ENCODE measurements at places on chromosomes 13 and 19.
A peak's percentile ranks its signal among the peaks of the same experiment; 100 is the strongest.

GRCh38 chr19:23273590-23274412 is 23.6 kb upstream of the ZNF724 start:
- DNase-seq = peak; percentile 80

DNA sequence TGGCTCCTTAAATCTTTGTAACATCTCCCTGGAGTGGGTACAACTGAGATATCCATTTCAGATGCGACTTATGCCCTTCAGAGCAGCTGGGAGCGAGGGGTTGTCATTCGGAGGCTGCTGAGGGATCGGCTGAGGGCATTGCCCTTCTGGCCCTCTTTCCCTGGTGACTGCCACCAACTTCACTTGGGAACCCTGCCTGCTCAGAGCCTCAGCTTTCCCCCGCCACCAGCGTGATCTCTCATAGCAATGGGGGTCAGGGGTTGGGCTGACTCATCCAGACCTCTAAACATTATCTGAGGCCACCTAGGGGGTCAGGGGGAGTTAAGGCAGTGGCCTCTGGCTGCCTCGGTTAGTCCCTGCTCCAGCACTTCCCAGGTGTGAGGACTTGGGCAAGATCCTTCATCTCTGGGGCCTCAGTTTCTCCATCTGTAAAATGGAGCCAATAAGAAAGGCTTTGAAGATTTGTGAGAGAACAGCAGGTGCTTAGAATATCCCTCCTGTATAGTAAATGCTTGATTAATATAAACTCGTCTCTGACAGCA is 1.1 kb downstream of the PRX start:
- DNase-seq = no peak

DNA sequence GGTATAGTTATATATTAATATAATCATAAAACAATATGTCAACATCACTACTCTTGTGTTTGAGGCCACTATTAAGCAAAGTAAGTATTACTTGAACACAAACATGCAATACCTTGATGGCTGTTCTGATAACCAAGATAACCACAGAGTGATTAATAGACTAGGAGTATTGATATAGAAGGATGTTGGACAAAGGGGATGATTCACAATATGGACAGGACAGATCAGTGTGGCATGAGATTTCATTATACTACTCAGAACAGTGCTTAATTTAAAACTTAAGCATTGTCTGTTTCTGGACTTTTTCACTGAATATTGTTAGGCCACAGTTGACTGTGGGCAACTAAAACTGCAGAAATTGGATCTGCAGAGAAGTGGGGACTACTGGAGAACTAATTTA is 384.2 kb downstream of the SLITRK1 start:
- no peak for DNase-seq

DNA sequence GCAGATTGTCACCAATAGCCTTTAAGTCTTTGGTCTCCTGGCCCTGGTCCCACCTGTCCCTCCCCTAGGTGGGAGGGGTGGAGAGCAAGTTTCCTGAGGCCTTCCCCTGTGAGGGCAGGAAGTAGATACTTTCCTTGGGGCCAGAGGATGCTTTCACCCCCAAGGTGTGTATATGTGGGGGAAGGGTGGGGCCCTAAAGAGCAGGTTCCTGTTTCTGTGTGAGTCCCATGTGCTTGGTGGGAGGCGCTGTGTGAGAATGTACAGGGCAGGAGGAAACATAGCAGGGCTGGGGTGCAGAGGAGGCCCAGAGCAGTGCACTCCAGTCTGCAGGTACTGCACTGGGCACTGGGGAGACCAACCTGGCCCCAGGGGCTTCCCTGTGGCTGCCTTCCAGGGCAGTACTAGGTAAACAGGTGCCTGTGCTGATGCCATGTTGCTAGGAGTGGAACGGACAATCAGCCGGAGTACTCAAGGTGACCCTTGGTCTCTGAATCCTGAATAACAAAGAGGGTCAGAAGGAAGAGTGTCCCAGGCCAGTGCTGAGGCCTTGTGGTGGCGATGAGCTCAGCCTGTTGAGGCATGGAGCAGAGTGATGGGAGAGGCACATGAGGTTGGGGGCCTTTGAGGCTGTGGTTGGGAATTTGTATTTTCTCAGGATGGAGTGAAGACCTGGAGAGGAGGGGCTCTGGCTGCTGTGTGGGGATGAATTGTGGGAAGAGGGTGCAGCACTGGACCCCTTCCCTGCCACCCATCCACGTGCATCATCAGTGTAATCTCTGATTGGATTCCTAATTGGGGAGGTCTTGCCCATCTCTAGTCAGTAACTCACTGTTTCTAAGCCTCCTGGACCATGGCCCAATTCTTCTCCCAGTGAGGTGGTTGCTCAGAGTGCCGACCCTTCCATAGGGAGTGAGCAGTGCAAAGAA is 5.1 kb downstream of the EGLN2 start:
- no peak for DNase-seq

DNA sequence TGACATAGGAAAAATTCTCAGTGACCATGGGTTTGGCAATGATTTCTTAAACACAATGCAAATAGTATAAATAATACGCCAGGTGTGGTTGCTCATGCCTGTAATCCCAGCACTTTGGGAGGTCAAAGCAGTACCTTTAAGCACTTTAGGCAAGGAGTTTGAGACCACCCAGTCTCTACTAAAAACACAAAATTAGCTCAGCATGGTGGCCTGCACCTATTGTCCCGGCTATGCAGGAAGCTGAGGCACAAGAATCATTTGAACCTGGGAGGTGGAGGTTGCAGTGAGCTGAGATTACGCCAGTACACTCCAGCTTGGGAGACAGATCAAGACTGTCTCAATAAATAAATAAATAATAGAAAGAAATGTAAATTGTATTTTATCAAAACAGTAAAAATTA is 356.5 kb upstream of the SLITRK6 start:
- DNase-seq = no peak

DNA sequence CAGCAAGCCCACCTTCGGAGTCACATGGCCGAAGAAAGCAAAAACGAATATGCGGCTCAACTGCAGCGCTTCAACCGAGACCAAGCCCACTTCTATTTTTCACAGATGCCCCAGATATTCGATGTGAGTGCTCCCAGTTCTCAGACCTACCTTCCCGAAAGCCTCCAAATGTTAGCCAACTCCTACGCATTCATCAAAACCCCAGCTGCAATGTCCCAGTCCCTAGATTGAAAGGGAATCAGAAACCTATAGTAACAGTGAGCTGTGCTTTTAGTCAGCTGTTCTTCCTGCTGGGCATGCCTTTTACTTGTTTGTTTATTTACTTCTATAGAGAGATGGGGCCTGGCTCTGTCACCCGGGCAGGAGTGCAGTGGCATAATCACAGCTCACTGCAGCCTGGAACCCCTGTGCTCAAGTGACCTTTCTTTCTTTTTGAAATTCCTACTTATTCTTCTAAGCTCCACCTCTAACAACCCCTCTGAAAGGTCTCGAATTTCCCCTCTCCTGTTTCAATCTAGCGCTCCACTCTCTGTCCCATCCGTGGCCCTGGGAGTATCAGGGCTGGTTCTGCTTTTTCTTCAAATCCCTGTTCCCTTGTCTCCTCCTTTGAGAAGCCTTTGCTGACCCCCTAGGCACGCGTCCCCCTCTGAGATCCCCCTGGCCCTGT is 4.4 kb downstream of the TRIP10 start:
- no peak for DNase-seq

- no peak for DNase-seq
Observed at GRCh38 chr19:12450844-12451243, 10.0 kb upstream of the ZNF443 start.

Data from stimulated activated CD8-positive, alpha-beta memory T cell treated with anti-CD3 and anti-CD28 coated beads, Interleukin-7, amount 100 ng/mL, for 1 hour (primary cell).